ENCODE measurements at places on chromosomes 4 and X.

DNA sequence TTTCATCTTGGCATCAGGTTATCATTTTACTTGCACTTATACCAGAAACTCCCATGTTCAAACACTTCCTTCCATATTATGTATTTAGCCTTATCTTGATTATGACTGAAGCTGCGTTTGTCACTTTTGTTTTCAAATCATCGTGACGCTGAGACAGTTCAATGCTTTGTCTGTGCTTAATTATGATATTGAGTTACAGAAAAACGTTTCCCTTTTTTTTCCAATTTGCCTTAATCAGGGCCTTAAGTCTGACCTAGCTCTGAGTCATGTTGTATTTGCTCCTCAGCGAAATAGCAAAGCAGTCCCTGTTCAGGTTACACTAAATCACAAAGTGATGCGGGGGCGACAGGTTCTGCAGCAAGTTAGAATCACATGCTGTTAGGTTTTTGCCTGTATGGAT lies 254.7 kb downstream of the AFF2 start:
- no peak for DNase-seq

- no peak for DNase-seq
Measured at GRCh38 chr4:90226734-90227133, 99.5 kb downstream of the CCSER1 start.

- no peak for DNase-seq
Measured at GRCh38 chr4:96227515-96227914, 387.6 kb downstream of the PDHA2 start.

- no peak for DNase-seq
Measured at GRCh38 chr4:153595894-153596601, 88.0 kb upstream of the TLR2 start.

DNA sequence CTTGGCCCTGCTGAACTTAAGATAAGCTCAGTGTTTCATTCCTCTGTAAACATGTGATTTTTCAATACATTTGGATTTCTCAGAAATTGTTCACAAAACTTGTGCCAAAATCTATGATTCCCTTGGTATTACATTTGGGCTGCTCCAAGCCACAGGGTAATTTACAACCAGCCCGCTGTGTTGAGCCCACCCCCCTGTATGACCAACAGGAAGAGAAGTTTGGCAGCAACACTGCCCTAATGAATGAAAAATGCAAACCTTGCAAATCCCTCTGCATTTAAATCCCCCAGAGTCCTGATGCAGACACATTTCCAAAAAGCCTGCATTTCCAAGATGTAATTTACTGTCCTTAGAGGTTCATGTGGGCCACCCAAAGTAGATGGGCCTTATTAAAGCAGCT lies 34.1 kb upstream of the GAB1 start:
- DNase-seq, result no peak

DNA sequence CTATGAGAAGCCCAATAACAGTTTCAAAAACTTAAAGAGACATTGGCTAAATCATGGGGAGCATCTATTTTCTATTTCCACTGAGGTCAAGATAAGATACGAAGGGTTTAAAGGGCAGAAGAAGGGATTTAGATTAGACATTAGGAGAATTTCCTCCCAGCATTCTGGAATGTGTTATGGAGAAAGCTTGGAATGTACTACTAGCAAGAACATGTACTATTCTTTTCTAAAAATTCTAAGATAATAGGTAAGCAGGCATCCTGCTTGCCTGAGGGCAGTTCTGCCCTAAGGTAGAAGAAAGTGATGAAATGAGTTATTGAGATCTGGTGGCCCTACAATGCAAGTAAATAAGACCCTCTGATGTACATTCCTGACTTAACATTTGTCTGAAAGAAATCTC lies 279.2 kb downstream of the NR3C2 start:
- DNase-seq, result no peak

GRCh38 chr4:54152846-54153600 lies 53.1 kb downstream of the GSX2 start:
- DNase-seq, result no peak

DNA sequence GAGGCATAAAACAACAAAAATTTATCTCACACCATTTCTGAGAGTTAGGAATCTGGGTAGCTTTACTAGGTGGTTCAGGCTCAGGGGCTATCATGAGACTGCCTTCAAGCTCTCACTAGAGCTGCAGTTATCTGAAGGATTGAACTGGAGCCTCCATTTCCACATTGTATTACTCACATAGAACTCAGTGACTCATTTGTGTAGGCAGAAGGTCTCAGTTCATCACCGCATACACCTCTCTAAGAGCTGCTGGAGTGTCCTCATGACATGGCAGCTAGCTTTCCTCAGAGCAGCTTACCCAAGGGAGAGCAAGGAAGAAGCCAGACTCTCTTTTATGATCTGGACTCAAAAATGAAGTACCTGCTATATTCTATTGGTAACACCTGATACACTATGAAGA lies 389.2 kb downstream of the IQCM start:
- DNase-seq, result no peak

GRCh38 chrX:10129229-10129628 lies 27.5 kb upstream of the CLCN4 start:
- DNase-seq, result no peak

GRCh38 chrX:95145848-95146490 lies 1472.0 kb downstream of the FAM133A start:
- no peak for DNase-seq

DNA sequence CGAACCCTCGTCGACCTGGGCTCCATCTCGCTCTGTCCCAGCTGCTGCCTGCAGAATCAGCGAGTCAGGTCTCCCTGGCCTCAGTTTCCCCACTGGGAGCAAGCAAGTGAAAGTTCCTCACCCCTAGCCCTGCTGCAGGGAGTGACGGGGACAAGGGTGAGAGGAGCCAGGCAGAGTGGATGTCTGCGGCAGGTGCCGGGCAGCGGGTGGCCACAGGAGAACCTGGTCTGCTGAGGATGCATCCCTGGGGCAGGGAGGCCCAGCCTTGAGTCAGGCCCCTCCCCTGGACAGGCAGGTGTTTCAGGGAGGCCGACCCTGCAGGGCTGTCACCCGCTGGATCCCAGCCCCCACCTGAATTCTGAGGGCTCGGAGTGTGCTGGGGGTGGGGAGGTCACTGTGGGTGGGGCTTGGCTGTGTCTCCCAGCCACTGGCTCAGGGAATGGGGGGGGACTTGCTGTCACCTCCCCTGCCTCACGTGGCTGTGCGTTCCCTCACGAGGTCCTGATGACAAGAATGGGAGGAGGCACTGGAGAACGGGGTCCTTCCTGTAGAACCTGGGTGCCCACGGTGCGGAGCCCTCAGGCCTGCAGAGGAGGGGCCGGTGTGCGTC lies 33.2 kb downstream of the LRPAP1 start:
- no peak for DNase-seq

DNA sequence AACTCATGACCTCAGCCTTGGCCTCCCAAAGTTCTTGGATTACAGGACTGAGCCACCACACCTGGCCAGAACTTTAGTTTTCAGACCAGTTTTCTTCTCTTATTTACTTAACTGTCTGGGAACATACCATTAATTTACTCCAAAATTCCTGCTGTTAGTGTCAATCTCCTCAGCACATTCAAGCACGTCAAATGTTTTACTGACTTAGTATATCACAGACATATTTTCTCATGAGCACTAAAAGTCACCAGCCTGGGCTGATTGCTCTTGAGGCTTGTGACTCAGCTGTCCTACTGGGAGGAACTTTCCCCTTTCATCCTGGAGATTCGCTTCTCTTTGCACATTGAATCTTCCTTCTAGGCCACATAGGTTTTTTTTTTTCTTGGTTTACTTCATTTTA lies 109.6 kb downstream of the PCDH18 start:
- DNase-seq, result no peak

- no peak for DNase-seq
Measured at GRCh38 chrX:39773150-39773549, 324.6 kb downstream of the BCOR start.

- no peak for DNase-seq
Measured at GRCh38 chr4:4746444-4746843, 113.0 kb upstream of the MSX1 start.

DNA sequence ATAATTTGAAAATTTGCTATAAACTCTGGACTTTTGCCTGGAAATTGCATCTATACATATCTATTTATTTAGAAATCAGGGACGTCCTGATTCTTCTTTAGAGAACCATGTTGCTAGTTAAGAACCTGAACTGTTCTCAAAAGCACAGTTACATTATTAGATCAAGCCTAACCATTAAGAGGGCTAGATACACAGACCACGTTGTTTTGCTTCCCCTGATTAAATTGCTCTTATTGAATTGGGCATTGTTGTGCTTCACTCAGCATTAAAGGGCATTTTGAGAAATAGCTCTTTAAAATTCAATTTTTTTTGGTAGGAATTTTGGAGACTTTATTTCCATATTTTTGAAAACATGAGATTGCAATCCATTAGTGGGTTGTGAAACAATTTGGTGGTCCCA lies 44.4 kb downstream of the FIP1L1 start:
- no peak for DNase-seq

DNA sequence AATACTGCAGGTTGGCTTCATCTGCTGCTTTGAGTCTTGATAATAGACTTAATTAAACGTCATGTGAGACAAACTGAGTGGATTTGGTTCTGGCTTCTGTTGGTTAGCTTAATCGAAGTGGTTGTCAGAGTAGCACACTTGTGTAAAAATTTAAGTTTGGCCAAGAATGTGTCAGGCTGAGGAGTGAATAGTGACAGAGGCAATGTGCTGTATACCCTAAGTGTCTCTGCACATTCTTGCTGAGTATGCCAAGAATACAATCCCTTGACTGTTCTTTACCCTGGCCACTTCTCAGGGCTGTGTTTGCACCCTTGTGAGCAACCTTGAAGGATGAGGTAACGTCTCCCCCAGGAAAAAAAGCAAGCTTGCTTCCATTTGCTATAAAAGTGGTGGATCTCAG lies 14.9 kb downstream of the RPS3A start:
- no peak for DNase-seq

- no peak for DNase-seq
Measured at GRCh38 chr4:519203-519651, 20.2 kb downstream of the PIGG start.

DNA sequence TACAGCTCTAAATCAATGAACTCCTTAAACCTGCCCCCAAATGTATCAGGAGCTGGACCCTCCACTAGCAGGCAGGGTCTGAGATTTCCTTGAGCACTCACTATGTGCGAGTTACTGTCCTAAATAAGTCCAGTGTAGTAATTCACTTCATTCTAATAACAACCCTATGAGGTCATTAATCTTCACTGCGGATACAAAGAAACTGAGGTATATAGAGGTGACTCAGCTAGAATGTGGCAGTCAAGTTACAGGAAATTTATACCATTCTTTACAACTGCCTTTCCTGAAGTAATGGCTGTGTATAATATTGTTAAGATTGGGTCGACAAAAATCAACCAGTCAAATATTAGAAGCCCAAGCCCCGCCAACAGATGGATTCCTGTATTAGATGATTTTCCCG lies 473.9 kb upstream of the FTHL17 start:
- no peak for DNase-seq

GRCh38 chrX:15546745-15547144 lies 46.1 kb downstream of the BMX start:
- no peak for DNase-seq

GRCh38 chr4:183797011-183797444 lies 108.1 kb upstream of the STOX2 start:
- no peak for DNase-seq

DNA sequence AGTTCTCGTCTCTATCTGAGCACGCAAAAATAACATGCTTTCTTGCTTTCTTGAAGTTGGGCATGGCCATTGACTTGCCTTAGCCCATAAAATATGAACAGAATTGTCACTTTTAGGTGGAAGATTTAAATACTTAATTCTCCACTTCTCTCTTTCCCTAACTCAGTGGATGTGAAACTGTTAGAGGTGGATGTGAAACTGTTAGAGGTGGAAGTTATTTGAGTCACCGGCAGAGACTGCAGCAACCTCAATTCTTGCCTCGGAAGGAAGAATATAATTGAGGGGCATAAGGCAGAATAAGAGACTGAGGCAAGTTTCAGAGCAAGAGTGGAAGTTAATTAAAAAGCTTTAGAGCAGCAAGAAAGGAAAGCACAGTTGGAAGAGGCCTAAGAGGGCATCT lies 2.8 kb upstream of the PARM1 start:
- DNase-seq, result no peak

DNA sequence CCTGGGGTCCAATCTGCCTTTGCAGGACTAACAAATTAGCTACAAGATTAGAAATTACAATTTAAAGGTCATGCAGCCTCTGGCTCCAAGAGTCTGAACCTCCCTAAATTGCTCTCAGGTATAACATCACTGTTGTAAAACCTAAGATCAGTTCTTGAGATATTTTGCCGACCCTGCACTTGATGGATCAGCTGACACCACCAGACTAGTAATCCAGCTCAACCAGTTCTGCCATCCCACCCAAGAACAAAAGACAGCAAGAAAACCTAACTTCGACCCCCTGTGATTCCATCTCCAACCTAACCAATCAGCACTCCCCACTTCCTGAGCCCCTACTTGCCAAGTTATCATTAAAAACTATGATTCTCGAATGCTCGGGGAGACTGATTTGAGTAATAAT lies 323.0 kb upstream of the BOD1L1 start:
- DNase-seq, result no peak

DNA sequence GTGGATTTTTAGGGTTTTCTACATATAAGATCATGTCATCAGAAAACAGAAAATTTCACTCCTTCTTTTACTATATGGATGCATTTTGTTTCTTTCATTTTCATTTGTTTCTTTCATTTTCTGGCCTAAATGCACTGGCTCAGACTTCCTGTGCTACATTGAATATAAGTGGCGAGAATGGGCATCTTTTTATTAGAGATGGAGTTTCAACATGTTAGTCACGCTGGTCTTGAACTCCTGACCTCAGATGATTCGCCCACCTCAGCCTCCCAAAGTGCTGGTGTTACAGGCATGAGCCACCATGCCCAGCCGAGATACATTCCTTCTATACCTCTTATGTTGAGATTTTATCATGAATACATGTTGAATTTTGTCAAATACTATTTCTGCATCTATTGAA lies 61.8 kb downstream of the BRWD3 start:
- DNase-seq, result no peak

DNA sequence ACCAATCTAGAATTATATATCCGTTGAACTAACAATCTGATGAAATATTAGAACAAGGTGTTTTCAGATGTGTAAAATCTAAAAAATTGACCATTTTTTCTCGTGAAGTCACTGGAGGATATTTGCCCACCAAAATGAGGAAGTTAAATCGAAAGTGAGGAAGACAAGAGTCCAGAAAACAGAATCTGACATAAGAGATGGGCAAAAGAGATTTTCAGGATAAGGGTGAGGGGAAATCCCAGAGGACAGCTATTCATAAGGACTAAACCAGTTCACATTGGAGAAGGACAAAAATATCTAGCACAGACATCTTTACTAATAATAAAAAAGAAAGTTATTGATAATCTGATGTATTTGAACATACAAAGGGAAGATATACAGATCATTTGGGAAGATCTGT lies 18.7 kb upstream of the ALG13 start:
- DNase-seq, result no peak

GRCh38 chrX:150052226-150052625 lies 113.9 kb upstream of the EOLA2 start:
- DNase-seq, result no peak

Measured in stimulated activated naive CD4-positive, alpha-beta T cell treated with Interleukin-2 at 50 U/mL for 16 hours (primary cell).